ACHN (cell line): ENCODE measurements at places on chromosomes 16 and 17.

DNA sequence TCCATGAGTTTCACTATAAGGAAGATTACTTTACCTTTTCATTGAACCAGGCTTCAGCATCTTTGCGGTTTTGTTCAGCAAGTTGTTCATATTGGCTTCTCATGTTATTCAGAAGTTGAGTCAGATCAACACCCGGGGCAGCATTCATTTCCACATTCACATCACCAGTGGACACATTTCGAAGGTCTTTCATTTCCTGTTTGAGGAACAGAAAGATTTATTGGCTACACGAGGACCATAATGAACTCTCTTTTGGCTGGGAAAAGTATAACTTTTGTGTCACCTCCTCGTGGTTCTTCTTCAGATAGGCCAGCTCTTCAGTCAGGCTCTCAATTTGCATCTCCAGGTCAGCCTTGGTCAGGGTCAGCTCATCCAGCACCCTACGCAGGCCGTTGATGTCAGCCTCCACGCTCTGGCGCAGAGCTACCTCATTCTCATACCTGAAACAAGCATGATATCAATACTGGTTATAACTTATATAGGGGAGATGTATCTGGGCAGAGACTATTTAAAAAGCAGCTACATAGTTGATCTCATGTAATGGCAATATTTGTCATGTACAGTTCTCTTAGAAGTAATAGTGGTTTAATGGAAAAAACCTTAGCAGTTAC is 2.1 kb downstream of the KRT10 start:
- DNase-seq, result no peak

- DNase-seq, result no peak
Measured at GRCh38 chr17:8522577-8522976, 86.9 kb downstream of the NDEL1 start.

DNA sequence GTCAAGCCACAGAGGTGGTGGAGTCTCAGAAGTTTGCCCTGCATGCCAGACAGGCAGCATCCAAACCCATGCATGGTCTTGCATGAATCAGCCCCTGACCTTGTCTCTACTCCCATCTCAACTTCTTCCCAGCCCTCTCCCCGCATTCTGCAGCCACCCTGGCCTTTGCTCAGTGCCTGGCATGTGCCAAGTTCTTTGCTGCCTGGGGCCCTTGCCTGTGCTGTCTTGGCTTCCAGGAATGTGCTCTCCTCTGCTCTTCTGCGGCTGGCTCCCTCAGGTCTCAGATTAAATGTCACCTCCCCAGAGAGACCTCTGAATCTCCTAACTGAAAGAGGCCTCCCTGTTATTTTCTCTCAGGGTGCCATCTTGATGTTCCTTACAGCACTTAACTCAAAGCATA is 17.6 kb downstream of the DRC3 start:
- no peak for DNase-seq

GRCh38 chr16:84787263-84787622 is 32.5 kb upstream of the CRISPLD2 start:
- DNase-seq, result no peak

- DNase-seq, result no peak
Measured at GRCh38 chr17:74725111-74725510, 11.9 kb upstream of the RAB37 start.

- no peak for DNase-seq
Measured at GRCh38 chr16:85123891-85124635, 11.8 kb upstream of the CIBAR2 start.

- peak; percentile 69 for DNase-seq
Measured at GRCh38 chr16:69187446-69188235, 677 bp downstream of the SNTB2 start.

- no peak for DNase-seq
Measured at GRCh38 chr17:78252701-78253635, 21.5 kb downstream of the TMEM235 start.

- peak; percentile 15 for DNase-seq
Measured at GRCh38 chr16:12026741-12027490, 50.4 kb downstream of the SNX29 start.

- DNase-seq, result no peak
Measured at GRCh38 chr17:39357986-39358385, 43.4 kb downstream of the FBXL20 start.

DNA sequence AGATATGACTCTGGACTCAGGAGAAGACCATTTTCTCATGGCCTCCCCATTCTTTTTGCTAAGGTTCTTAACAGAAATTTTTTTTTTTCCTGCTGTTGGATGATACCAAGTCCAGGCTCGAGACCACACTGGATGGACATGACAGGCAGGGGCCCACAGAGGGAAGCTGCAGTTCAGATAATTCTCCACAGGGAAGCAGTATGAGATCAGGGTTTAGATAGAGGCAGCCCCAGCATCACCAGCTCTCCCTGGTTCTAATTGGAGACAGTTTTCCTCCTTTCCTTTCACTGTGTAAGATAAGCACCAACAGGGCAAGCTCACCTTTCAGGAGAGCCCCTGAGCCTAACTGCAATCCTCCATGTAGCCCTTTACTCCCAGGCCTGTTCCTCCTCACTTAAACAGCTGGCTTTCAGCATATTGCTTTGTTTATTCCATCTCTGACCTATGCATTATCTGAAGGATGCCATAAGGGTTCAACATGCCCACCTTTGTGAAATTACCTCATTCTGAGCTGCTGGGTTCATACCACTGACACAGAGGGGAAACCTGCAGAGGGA is 108.1 kb downstream of the SNX11 start:
- DNase-seq, result peak; percentile 75

- DNase-seq, result no peak
Measured at GRCh38 chr17:57091186-57091618, 6.2 kb downstream of the AKAP1 start.

GRCh38 chr17:74631468-74632450 is 8.2 kb upstream of the CD300E start:
- DNase-seq, result no peak
